Epithelial cell of proximal tubule (primary cell): ENCODE measurements at places on chromosomes 1 and 21.

DNA sequence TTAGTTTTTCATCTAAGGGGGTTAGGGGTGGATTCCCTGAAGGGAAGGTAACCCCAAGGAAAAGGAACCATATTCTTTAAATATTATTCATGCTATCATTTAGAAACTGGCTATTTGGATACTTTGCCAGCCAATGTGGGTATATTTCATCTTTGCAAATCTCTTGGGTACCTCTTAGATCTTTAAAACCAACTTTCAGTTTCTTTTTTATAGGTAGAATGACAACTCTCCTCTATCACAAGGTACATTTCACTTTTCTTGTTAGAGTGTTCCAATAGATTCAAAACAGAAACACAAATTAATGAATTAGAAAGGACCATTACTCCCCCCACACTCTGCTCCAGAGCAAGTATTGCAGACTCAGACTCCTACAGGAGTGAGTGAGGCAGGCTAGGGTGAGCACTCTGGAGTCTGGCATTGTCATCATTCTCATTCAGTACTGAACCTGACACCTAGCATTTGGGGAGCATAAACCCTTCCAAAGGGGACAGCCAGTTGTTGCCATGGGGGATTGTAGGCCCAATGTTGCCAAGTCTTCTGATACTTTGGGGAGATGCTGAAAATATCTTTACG, 43.0 kb downstream of the MACO1 start:
- no peak for DNase-seq

- DNase-seq, result no peak
Observed at GRCh38 chr21:31557421-31558188, 101.9 kb upstream of the SOD1 start.

DNA sequence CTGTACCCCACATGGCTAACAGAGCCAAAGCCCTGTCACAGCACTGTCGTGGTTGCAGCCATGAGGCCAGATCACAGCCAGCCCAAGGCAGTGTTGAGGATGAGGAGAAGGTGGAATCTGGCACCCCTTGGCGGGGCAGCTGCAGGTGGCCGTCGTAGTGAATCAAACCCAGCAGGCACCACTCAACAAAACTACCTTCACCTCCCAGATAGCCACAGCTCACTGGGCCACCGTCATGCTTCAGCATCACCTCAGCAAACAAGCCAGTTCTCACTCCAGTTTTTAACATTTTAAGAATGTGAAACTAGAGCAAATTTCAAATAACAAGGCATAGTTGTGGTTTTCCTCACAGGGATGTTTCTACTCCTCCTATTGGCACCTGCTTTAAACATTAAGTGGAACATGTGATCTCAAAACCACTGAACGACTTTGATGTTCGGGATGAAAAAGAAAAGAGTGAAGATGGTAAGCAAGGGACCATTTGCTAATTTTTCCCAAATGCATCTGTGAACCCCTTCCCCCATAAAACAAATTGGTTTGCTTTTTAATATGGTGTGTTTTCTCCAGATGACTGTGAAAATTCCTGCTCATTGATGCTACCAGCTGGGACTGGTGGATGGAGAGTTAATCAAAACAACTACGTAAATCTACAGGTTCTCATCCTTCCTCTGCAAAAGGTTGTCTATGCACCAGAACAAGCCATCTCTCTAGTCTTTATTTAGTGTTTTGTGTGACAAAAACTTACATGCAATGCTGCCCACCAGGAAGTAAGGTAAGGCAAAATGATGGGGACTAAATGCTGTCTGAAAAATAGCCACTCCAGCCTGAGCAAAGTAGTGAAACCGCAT, 45.5 kb downstream of the TOR1AIP2 start:
- peak; percentile 2 for DNase-seq

- no peak for DNase-seq
Observed at GRCh38 chr1:223712850-223713474, 623 bp downstream of the CAPN2 start.

GRCh38 chr1:118247593-118247992, 62.6 kb upstream of the SPAG17 start:
- no peak for DNase-seq

DNA sequence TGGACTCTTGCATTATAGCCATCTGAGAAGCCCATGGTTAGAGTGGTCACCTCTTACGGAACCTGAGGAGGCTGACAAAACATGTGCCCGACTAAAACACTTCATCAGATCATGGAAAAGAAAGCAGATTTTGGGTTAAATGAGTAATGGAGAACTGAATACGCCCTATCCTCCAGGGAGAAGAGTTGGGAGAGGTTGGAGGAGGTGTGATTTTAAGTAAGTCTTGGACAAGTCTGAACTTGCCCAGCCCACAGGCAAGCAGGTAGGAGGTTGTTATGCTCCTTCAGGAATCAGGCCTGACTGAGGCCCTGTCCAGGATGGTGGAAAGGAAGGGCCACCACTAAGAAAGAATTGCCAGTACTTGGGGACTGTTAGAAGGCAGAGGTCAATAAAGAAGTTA, 255.8 kb downstream of the TGFB2 start:
- DNase-seq, result no peak
